ENCODE measurements at places on chromosomes 12 and 14.
A peak's percentile ranks its signal among the peaks of the same experiment; 100 is the strongest.

DNA sequence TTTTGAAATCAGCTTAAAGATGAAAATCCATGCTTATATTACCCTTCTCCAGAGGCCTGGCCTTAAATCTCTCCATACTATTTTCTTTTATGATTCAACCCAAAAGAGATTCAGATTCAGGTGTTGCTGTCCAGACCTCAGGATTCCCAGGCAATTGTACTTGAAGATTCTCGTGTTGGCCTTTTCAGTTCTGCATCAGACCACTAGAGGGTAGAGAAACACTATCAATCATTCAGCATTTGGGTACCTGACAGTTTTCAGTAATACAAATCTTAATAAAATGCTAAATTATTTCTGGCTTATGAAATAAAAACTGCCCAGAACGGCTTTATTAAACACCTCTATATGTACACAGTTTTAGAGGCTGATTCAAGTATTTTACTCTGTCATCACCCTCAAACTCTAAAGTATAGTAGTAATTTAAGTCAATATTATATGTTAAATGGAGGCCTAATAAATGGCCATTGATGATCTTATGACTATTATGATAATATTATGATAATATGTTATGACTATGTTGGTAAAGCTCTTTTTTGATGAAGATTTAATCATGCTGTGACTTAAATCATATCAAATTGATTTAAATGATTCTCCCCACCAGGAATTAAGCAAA is 301.1 kb downstream of the DUSP6 start:
- no peak for ATAC-seq

- ATAC-seq, result no peak
Observed at GRCh38 chr14:50489851-50490250, 42.5 kb downstream of the MAP4K5 start.

GRCh38 chr12:64696080-64696741 is 63.0 kb downstream of the GNS start:
- ATAC-seq, result no peak

GRCh38 chr12:15044471-15044870 is 71.6 kb downstream of the PDE6H start:
- ATAC-seq, result no peak

- ATAC-seq, result no peak
Observed at GRCh38 chr12:54997929-54998522, 13.5 kb upstream of the TESPA1 start.

GRCh38 chr12:72346363-72346944 is 74.3 kb downstream of the TRHDE start:
- ATAC-seq, result peak; percentile 72

DNA sequence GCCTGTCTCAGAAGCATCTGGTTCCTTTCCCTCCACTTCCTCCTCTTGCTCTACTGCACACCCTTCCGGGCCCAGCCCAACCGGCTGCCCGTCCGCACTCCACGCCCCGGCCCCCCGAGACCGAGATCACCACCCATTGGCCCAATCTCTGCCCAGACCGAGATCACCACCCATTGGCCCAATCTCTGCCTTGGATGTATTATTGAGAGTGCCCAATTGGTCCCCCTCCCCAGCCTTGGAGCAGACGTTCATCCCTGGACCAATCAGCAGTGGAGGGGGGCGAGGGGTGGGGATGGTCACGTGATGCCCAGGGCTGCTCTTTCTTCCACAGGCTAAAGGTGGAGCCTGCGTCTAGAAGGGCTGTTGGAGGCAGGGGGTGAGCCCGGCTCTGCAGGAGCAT is 75.6 kb upstream of the TMEM132C start:
- no peak for ATAC-seq

DNA sequence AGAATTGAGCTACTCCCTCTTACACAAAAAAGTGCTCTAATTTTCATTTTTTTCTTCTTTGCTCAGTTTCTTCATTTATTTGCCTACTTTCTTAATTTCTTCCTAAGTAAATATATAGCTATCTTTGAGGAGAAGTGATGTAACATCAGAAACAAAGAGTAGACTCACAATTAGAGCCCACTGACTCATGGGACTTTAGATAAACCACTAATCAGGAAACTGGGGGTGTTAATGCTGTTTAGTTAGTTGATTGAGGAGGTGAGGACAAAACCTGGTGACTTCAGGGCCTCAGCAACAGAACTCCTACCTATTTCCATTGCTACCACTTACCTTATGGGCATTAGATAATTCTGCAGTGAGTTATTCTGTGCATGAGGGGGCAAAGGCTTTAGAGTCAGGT is 151.7 kb downstream of the MON2 start:
- no peak for ATAC-seq

GRCh38 chr12:129877411-129877810 is 26.4 kb downstream of the TMEM132D start:
- ATAC-seq, result no peak

GRCh38 chr14:85701763-85702162 is 171.8 kb downstream of the FLRT2 start:
- no peak for ATAC-seq

- ATAC-seq, result no peak
Observed at GRCh38 chr12:122844366-122844971, 9.2 kb downstream of the HIP1R start.

- ATAC-seq, result no peak
Observed at GRCh38 chr12:121232163-121232562, 22.2 kb downstream of the P2RX4 start.

- no peak for ATAC-seq
Observed at GRCh38 chr14:65854215-65854614, 441.7 kb downstream of the FUT8 start.

DNA sequence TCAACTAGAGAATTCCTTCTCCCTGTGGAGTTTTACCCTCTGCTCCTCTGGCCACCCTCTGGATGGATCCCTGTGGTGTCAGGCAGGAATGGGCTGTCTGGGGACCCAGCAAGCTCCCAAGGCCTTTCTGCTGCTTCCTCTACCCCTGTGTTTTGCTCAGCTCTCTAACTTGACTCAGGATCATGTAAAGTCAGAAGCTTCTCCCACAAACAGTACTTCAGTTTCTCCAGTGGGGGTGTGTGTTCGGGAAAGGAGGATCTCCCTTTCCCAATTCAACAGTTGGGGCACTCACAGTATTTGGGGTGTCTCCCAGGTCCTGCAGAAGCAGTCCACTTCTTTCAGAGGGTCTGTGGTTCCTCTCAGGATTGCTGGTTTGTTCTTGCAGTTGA is 162.4 kb upstream of the NUDT4 start:
- ATAC-seq, result no peak

- ATAC-seq, result no peak
Observed at GRCh38 chr12:3219233-3219632, 142.1 kb downstream of the TSPAN9 start.

GRCh38 chr14:59293935-59294661 is 105.6 kb downstream of the DAAM1 start:
- no peak for ATAC-seq

DNA sequence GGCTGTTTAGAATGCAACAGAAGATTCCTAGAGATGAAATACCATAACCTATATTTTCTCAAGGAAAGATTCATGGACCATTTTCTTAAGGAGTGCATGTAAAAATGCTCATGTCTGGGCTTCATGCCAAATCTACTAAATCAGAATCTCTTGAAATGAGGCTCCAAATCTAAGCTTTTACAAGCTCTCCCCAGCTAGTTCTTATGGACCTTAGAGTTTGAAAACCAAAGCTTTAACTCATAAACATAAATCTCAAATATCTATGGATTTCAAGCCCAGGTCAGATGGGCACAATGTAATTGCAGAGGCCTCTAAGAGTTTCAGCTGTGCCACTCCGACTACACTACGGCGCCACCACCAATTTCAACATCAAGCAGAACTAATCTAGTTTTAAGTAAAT is 117.3 kb upstream of the CAND1 start:
- no peak for ATAC-seq

Measured in stimulated activated memory B cell treated with anti-CD40 and anti-IgM and Interleukin-4, amounts not matched to agents 10 μg/mL and 1 μg/mL and 100 μg/mL, for 72 hours (primary cell).